Hippocampal formation (tissue), 2 donors: ENCODE measurements at places on chromosomes 16 and 17.

DNA sequence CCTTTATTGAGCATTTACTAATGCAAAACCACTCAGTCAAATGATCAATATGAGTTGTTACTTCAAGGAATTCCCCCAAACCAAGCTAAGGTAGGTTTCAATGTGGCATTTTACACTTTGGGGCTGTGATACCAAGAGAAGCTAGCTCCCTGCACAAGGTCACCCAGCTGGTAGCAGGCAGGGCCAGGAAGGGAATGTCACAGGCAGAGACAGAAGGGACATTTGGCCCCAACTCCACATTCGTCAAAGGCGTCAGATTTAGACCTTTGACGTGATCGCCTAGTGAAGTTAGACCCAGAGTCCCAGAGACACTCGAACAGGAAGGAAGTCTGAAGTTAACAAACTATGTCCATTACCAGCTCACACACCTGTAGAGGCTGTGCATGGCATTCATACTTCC is 5.5 kb upstream of the SMG1 start:
- no peak for DNase-seq

- no peak for DNase-seq
These were observed 16.0 kb downstream of the SLC5A10 start for GRCh38 chr17:18967916-18968315.

DNA sequence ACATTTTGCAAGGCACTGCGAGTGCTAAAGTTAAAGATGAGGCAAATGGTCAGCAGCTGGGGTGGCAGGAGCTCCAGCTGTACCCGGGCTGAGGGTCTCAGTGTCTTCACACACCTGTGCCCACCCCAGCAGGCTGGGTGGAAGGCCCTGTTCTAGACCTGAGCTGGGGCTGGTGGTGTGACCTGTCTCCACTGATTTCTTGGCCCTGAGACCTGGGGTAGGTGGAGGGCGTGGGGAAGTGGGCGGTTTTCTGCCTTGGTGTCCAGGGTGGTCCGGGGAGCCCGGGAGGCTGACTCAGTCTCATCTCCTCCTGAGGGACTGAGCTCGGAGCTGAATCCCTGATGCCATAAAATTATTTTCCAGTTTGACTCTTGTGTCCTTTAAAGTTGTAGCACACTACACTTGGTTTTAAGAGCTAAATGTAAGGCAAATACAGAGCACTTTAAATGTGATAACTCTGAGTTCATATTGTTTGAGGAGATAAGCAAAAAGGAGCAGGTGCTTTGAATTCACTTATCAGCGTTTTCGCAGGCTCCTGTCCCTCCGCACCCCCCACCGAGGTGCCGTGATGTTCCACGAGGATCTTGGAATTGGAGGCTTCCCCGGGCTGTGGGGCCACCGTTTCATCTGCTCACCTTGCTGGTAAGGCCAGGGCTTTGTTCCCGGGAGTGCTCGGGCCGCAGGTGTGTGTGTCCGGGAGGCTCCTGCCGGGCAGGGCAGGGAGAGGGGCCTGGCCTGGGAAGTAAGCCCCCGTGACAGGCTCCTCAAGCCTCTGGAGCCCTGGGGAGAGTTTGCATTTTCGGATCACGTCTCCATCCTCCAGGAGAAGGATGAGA is 117.0 kb downstream of the AATF start:
- no peak for DNase-seq

DNA sequence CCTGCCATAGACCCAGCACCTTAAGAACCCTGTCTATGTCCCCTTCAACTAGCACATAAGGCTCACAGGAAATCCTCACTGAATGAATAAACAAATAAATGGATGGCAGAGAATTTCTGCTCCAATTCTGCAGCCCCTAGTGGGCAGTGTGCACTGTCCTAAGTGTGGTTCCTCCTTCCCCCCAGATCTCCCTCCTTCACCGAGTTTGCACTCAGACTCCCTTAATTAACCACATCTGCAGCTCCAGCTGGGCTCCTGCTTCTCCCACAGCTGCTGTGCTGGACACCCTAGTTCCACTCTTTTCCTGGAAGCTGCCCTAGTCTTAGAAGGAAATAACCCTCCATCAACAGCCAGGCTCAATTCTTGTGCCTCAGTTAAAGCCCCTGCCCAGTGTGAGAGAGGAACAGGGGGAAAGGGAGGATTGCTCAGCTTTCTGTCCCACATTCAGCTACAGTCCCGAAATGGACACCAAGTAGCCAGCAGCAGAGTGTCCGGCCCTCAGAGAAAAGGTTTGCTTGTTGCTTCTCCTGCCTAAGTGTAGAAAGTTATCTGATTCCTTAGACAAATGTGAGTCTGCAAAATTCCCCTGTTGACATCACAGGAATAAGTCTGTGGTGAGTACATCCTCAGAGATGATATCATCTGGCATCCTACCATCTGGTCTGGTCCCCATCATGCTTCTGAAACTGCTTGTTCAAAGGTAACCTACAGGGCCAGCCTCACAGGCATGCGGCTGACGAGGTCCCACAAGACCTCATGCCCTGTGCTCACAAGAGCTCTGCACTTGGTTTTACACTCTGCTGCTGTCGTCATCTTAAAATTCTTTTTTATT is 12.3 kb downstream of the LRRC3C start:
- no peak for DNase-seq

GRCh38 chr16:67987460-67988160 is 7.3 kb upstream of the DPEP3 start:
- DNase-seq: no peak

- DNase-seq: no peak
These were observed 8.3 kb downstream of the GSDMA start for GRCh38 chr17:39971076-39971603.

- DNase-seq: peak; percentile 56
These were observed 10.7 kb downstream of the SGSM2 start for GRCh38 chr17:2347805-2348685.

DNA sequence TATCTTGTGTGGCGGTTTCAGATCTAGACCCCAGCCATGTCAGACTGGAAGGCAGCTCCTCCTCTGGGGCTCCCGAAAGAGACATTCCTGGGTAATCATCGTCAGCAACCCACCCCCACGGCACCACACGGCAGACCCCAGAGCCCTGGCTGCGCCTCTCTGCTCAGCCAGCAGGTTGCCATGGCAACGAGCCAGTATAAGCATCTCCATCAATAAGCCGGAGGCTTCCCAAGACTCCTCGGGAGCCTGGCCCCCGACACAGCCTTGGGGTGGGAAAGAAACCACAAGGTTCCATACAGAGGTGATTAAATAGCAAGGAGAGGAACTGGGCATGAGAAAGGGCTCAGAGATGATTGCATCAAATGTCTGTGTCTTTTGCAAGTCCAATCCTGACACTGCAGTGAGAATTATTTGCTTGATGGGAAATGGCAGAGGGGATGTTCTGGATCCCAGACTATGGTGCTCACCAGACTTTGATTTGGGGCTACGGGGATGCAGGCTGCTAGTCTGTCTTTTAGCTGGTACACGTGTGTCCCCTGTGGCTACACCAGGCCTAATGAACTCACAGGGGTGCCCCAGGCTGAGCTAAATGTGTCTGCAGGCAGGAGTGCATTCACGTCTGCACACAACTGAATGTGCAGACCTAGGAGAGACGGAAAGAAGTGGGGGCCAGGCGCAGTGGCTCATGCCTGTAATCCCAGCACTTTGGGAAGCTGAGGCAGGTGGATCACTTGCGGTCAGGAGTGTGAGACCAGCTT is 320.5 kb upstream of the TNRC6C start:
- no peak for DNase-seq

- no peak for DNase-seq
These were observed 10.6 kb downstream of the FOXJ1 start for GRCh38 chr17:76130473-76130872.

DNA sequence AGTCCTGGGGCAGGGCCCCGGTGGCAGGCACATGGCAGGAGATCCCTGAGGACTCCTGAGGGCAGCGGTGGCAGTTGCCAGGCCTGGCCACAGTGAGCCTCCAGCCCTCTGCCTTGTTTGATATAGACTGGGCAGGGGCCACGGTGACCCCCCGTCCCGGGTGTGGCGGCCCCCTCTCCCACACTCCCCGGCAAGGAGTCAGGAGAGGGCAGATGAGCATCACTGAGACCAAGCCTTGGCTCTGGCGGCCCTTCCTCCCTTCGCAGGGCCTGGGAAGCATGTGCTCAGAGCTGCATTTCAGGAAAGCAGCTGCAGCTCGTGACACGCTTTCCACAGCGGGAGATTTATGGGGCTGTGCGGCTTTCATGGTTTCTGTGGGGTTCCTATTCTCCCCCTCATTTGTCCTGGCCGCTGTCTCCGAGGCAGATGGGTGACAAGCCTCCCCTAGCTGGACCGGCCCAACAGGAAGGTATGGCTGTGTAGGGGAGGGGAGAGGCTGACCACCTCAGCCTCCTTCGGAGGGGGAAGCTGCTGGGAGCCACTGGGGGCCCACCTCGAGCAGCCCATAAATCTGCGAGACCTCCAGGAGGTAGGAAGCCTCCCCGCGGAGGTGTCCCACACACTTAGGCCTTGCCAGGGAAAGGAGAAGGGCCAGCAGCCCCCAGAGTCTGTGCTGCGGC is 211.4 kb downstream of the NTN1 start:
- no peak for DNase-seq

DNA sequence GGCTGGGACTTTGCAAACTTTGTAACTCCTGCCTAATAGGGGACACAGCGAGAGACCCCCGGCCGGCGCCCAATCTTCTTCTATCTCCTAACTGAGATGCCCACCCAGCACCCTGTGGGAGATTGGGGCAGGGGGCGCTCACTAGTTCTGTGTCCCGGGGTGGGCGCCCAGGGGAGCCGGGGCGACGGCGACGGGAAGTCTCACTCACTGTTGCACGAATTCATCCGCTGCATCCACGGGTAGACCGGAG is 3.9 kb upstream of the HOXB5 start:
- no peak for DNase-seq

- DNase-seq: no peak
These were observed 41.3 kb downstream of the IRF8 start for GRCh38 chr16:85940214-85940613.

DNA sequence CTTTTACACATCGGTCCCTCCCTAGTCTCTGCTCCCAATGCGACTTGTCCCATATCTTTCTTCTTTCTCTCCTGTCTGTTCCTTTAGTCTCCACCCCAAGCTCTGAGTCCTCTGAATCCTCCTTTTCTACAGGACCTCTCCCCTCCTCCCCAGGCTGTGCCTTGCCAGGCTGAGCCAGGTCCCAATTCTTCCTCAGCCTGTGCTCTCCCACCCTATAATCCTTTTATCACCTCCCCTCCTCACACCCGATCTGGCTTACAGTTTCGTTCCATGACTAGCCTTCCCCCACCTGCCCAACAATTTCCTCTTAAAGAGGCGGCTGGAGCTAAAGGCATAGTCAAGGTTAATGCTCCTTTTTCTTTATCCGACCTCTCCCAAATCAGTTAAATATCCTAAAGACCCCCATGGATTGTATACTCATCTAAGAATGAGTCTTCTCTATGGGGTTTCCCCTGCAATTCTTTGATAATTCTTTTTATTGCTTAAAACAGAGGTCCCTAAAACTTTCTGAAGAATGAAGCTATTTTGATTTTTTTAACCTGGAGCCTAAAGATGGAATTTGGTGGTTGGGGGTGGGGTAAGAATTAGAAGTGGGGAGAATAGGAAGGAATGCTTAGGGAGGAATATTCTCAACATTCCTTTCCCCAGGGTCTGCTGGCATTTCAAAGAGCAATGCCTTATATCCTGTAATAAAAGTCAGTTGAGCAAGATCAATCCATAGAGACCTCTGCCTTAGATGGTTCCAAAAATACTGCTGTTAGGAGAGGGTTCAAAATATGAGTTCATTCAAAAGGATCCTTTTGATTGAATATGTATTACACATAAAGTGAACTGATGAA is 102.8 kb downstream of the MYO1D start:
- no peak for DNase-seq
